ENCODE measurements at places on chromosomes 3 and 15.

- DNase-seq: peak; percentile 66
These were observed 18.4 kb upstream of the CMTM7 start for GRCh38 chr3:32373276-32373675.

- DNase-seq: no peak
These were observed 217.8 kb downstream of the SOX2 start for GRCh38 chr3:181929501-181929900.

- no peak for DNase-seq
These were observed 14.8 kb upstream of the P2RY14 start for GRCh38 chr3:151293127-151293526.

- peak; percentile 84 for DNase-seq
These were observed 1.7 kb downstream of the RORA start for GRCh38 chr15:61227269-61227949.

GRCh38 chr3:39103324-39103693, 4.1 kb downstream of the GORASP1 start:
- no peak for DNase-seq

DNA sequence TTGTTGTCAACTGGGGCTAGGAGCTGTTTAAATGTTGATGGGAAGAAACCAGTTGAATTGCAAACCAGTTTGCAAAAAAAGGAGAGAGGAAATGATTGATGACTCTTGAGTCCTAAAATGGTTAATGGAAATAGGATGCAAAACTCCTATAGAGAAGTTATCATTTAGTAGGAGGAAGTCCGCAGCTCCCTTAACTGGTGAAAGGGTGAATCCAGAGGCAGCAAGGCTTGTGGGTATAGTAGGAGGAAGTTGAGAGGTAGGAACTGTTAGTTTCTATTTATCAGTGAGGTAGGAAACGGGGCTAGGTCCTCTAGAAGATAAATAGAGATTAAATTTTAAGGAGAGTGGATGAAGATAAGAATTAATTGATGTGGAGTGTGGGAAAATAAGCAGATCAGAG, 15.4 kb downstream of the IREB2 start:
- no peak for DNase-seq

DNA sequence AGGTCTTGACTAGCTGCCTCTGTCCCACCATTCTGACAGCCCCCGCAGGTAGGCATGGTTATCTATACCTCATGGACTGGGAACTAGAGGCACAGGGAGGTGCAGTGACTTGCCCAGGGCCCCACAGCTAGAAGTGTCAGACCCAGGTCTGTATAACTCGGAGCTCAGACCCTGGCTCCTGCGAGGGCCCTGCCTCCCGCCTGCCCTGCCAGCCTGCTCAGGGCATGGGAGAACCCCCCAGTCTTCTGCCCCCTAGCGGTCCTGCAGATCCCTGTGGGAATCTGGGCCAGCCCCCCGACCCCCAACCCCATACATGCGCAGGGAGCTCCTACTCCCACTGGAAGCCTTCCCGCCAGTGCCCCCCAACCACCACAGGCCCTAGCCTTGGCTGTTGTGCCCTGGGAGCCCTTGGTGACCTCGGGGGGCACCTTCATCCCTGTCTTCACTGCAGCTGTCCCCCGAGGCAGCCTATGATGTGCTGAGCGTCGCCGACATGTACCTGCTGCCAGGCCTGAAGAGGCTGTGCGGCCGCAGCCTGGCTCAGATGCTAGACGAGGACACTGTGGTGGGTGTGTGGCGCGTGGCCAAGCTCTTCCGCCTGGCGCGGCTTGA, 6.9 kb downstream of the ABTB1 start:
- DNase-seq: no peak

GRCh38 chr15:41946970-41947369, 25.4 kb downstream of the EHD4 start:
- no peak for DNase-seq

Data from spinal cord (tissue), 10 donors.